ENCODE measurements at places on chromosomes 11 and 22. TPM values are rescaled to one million over a fixed set of nuclear protein-coding genes. Genes with fewer than 3 reads are reported as not detected.

The SOX6 gene
- total RNA-seq: under 0.01 TPM

The OR52E8 gene
- not detected for total RNA-seq

The TRIM29 gene
- not detected for total RNA-seq

The OR52E6 gene
- not detected for total RNA-seq

The TMEM191B gene
- total RNA-seq: not detected

The VPREB1 gene
- not detected for total RNA-seq

The SPON1 gene
- under 0.01 TPM for total RNA-seq

The GAS2 gene
- total RNA-seq: 0.87 TPM

The TCIRG1 gene
- total RNA-seq: 41.8 TPM

The TTC12 gene
- 1.6 TPM for total RNA-seq

The DDI1 gene
- total RNA-seq: not detected

The OR10A2 gene
- not detected for total RNA-seq

The POU2AF2 gene
- total RNA-seq: not detected

The SCGB1D2 gene
- not detected for total RNA-seq

The OR56A1 gene
- not detected for total RNA-seq

The ALX4 gene
- total RNA-seq: not detected

The MS4A6E gene
- total RNA-seq: not detected

The DHCR7 gene
- 38.3 TPM for total RNA-seq

The UBQLNL gene
- under 0.01 TPM for total RNA-seq

The LIF gene
- 0.22 TPM for total RNA-seq

The CHRM1 gene
- total RNA-seq: not detected
